ENCODE measurements at places on chromosomes 4 and X.

DNA sequence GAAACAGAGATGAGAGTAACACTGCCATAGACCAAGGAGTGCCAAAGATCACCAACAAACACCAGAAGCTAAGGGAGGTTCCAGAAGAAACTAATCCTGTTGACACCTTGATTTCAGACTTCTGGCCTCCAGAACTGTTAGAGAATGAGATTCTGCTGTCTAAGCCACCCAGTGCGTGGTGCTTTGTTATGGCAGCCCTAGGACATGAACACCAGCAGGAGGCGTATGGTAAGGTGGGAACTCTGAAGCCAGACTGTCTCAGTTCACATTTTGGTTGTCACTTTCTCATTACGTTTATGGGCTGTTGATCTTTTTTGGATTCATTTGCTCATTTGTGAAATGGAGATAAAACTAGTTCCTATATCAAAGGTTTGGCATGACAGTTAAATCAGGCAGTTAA lies 142.9 kb downstream of the DCHS2 start:
- DNase-seq = no peak

DNA sequence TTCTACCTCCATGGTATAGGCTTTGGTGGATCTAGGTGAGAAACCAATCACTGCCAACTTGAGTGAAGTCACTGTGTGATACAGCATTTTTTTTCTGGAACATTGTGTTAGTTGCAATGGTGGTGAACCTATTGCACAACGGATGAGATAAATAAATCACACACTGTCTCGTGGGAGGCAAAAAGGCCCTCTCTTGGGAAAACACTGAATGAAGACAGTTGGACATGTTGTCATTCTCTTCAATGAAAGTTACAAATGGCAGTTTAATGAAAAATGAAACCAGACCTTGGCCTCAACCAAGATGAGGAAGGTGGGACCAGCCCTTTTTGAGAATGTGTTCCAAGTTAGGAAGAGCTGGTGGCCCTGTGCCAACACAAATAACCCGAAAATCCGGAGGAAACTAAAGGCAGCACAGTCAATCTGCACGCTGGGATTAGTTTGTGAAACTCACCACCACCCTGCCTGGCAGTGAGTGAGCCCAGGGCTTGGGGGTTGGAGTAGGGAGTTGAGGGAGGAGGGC lies 5.4 kb upstream of the ADGRG2 start:
- no peak for DNase-seq

GRCh38 chr4:113837397-113837796 lies 75.9 kb upstream of the CAMK2D start:
- peak; percentile 89 for DNase-seq

DNA sequence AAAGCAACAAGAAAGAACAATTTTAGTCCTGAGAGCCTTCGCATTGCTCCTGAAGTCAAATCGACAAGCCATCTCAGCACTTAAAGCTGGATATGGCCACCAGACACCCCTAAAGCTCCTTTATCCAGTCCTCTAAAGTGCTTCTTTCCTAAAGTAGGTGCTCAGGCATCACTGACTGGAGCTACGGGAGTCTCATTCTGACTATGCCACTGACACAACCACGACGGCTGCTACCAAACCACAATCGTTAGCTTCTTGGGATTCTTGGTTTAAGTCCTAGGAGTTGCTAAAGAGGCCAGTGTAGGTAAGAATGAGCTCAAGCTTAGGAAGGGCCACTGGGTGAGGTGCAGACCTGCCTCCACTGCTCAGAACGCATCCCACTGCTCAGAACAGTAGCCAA lies 1.0 kb downstream of the SLC10A6 start:
- DNase-seq = no peak

DNA sequence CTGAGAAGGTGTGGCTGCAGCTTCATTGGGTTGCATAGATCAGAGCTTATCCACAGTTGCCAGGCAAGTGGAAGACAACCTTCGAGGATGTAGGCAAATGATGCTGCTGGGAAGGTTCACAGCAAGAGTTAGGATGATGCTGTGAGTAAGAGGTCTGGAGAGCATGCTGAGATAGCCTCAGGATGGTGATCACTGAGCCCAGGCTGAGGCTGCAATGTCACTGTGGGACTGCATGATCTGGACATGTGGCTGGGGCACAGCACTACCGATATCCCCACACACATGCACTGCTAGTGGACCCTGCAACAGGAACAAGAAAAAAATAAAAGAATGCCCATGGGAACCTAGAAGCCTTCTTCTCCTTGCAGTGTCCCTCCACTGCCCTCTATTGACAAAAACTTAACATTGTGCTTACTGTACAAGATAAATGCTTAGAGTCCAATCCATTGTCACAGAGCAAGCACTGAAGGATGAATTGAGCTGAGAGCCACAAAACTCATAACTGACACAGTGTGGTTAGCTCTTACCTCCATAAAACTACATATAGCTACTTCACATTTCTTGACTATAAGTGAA lies 105.6 kb downstream of the CNKSR2 start:
- DNase-seq = peak; percentile 76

DNA sequence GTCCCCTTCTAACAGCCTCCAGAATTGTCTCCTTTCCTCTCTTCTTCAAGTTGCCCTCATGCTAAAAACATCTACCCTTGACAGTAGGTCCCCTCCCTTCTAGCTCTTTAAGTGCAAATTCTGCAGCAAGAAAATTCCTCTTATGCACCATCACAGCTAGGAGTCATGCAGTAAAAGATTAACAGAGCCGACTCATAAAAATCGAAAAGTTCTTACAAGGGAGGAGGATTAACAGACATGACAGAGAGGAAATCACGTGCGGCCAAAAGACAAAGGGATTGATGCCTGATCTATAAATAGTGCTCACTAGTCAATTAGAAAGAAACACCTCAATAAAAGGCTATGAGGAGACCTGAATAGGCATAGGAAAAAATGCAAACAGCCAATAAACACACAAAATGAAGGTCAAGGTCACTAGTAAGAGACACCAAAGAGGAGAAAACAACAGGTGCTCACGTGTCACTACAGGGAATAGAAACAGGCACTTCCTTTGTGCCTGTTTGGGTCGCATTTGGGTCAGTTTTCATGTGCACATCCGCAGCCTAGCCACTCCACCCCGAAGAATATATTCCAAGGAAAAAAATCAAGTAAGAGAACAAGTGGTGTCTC lies 3.4 kb downstream of the RNF212 start:
- no peak for DNase-seq

- DNase-seq = peak; percentile 4
Measured at GRCh38 chrX:95762716-95763115, 921.9 kb upstream of the DIAPH2 start.

DNA sequence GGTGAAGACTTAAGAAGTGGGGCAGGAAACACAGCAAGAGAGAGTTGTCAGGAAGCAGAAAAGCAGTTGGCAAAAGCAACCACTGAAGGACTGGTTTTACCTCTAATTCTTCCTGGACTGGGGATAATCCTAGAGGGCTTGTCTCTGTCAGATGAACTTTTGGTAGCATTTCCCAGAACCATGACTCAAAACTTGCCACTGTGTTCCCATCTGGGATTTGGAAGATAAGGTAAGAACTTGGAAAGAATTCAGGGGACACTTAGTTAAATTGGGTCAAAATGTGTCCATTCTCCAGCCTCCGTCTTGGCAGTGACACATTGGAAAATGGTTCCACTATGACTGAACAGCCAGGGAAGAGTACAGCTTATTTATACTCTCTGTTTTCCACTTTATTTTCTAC lies 55.7 kb downstream of the CD38 start:
- DNase-seq = no peak

DNA sequence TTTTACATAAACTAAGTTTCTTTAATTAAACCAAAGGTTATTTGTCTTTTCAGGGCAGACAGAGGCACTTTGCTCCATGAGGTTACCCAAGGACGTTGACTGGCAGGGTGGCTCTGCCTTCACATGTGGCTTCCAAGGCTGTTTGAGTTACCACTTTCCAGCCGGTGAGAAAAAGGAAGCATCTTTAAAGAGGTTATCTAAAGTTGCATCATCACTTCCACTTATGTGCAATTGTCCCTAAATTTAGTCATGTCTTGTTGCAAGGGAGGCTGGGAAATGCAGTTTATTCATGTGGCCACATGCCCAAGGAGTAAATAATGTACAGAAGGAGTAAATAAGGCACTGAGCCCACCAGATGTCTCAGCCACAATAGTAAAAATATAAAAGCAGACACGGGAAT lies 29.0 kb upstream of the RAP1GDS1 start:
- DNase-seq = peak; percentile 87

GRCh38 chr4:108210989-108211835 lies 42.5 kb upstream of the LEF1 start:
- DNase-seq = no peak

DNA sequence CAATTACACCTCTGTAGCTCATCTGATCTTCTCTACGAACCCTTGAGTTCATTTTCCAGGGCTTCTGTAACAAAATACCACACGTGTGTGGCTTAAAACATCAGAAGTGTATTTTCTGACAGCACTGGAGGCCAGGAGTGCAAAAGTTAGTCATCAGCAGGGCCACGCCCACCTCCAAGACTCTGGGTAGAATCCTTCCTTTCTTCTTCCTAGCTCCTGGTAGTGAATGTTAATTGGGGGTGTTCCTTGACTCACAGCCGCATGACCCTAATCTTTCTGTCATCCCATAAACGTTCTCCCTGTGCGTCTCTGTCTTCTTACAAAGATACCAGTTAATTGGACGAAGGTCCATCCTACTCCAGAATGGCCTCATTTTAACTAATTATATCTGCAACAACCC lies 115.0 kb downstream of the TRIML1 start:
- DNase-seq = no peak

DNA sequence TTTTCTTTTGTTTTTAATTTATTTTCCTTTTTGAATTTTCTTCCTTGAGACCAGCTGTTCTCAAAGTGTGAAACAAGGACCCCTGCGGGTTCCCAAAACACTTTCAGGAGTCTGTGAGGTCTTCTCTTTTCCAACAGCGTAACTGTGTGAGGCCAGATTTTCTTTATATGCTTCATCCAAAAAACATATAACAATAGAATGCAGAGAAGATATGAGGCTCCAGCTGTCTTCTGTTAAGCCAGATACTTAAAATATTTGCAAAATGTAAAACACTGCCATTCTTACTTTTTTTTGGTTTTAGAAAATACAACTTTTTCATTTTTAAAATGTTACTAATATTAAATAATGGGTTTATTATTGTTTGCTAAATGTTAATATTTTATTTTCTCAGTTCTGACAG lies 27.8 kb downstream of the USP38 start:
- no peak for DNase-seq

DNA sequence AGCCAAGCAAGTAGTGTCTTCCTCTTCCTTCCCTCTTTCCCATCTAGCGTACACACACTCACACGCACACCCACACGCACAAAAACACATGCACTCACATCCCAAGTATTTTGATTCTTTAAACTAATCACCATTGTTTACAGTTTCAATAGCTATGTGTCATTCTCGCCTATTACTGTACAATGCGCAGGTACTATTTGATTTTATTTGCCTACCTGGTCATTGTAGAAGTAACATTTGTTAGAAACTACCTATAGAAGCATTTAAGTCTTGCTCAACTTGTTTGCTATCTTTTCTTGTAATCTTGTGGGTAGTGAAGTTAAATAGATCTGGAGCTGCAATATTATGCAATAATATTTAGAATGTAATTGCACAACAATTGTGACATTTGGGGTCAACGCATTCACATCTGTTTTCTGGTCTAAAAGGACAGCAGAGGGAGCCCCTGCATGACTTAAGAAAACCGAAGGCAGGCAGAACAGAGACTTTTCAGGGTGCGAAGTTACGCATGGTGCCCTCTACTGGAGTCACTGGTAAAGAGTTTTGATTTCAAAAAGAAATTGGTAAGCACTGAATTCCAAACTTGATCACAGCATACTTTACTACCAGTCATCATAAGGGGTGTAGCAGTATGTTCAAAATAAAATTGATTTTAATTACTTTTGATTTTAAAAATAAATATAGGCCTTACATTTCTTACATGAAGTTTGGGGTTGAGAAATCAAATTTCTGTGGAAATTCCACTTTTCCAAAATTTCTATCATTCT lies 503.3 kb upstream of the FAM241A start:
- DNase-seq = peak; percentile 95

DNA sequence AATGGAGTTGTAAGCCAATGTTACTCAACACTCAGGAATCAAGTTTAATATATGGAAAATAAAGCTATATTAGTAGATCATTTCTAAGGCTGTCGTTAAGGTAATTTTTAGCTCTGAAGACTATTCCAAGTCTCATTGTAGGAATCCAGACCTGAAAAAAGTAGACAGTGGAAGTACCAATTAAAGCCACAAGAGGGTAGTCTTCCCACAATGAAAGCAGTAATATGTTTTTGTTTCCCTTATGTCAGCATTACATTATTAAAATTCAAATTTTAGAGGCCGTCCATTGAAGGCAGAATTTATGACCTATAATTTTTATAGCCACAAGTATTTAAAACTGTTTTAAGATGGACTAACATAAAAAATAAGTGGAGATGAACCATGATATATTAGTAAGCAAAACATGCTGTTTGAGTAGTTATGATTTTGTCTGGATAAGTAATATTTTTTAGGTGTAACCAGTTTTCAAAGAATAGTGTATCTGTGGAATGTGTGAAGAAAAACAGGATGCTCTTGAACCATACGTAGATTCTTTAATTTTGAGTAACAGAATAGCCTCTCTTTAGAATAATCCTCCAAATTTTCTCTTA lies 372.6 kb upstream of the TECRL start:
- DNase-seq = peak; percentile 50

GRCh38 chrX:69424161-69424560 lies 80.0 kb upstream of the NALF2 start:
- peak; percentile 12 for DNase-seq

GRCh38 chr4:88866862-88867550 lies 169.4 kb upstream of the NAP1L5 start:
- no peak for DNase-seq

DNA sequence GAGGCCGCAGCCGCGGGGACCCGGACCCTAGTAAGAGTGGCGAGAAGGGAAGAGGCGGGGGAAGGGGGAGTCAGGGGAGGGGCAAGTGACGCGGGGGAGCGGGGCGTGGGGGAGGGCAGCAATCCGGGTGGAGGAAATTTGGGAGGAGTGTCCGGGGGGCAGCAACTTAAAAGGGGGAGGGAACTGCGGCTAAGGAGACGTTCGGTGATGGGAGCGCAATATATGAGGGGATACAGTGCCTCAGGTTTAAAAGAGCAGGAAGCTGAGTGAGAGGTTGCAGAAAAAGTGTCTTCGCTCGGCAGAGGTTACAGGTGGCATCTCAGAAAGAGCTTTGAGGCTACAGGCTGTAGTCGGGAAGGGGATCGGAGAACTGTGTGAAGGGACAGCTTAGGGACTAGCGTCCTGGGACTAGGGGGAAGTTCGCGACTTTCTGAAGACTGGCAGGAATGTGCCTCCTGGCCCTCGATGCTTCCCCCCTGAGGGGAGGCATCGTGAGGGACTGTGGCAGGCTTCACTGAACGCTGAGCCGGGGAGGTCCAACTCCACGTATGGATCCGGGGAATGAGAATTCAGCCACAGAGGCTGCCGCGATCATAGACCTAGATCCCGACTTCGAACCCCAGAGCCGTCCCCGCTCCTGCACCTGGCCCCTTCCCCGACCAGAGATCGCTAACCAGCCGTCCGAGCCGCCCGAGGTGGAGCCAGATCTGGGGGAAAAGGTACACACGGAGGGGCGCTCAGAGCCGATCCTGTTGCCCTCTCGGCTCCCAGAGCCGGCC lies 519 bp downstream of the FOXO4 start:
- DNase-seq = peak; percentile 80

All from hematopoietic multipotent progenitor cell treated with erythropoietin and hydrocortisone succinate and interleukin-3 and kit ligand, for 4 days (in vitro differentiated cells).